ENCODE measurements at places on chromosomes 7 and 10. TPM values are rescaled to one million over a fixed set of nuclear protein-coding genes. Genes with fewer than 3 reads are reported as not detected.

Gene LMBR1
- total RNA-seq: 92.3 TPM

Gene CRYGN
- total RNA-seq: 0.14 TPM

Gene MRC1
- total RNA-seq: not detected

Gene NUTM2A
- 0.71 TPM for total RNA-seq

Gene MLXIPL
- total RNA-seq: 0.14 TPM

Gene PON1
- not detected for total RNA-seq

All from nasal cavity respiratory epithelium epithelial cell of viscerocranial mucosa (primary cell).